ENCODE measurements at places on chromosomes 4 and X.

GRCh38 chrX:133495464-133496391, 80.4 kb upstream of the GPC4 start:
- DNase-seq: no peak

DNA sequence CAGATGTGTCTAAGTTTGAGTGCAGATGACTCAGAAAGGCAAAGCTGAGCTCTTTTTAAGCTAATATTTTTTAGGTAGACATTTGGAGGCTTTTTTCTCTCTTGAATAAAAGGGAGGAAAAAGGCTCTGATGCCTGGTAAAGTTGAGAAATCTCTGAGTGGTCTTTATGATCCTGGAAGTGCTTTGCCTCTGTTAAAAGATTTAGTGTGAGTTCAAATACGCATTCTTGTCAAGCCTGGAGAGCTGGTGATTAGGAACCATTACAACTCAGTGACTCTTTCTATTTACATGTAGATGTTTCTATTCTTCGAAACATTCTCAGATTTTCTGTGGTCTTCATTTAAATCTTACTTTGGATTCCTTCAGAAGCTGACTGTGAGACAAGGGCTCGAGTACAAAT, 143.4 kb upstream of the MED14 start:
- DNase-seq: no peak

- DNase-seq: no peak
Observed at GRCh38 chr4:143241892-143242291, 57.2 kb downstream of the USP38 start.

- DNase-seq: no peak
Observed at GRCh38 chr4:135724421-135724820, 1522.8 kb upstream of the PABPC4L start.

- no peak for DNase-seq
Observed at GRCh38 chr4:153261461-153261860, 57.2 kb downstream of the TRIM2 start.

- no peak for DNase-seq
Observed at GRCh38 chr4:152581536-152582160, 45.8 kb upstream of the FBXW7 start.

DNA sequence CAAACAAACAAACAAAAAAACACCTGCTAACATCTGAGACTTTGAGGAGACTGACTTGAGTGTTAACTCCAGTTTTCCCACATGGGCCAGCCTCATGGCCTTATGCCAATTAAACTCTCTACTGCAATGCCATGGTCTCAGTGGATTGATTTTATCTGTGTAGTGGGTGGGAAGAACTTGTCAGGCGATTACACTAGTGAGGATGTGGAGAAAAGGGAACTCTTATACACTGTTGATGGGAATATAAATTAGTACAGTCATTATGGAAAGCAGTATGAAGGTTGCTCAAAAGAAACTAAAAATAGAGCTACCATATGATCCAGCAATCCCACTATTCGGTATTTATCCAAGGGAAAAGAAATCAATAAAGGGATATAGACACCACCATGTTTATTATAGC, 12.8 kb upstream of the XIAP start:
- DNase-seq: no peak

DNA sequence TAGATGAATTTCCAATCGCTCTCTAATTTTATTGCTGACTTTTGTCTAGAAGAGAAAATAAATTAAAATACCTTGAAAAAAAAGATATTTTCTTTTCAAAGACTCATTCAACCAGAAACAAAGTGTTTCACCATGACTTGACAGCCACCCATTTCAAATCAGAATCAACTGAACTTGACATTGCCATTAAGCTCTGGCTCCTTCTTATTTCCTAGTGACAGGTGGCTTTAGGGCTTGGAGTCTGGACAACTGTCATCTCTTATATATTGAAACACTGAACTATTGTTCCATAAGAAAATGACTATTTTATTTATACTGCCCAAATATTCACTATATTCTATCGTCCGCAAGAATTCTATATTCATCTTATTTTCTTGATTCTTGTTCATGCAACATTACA, 229.2 kb downstream of the SLC39A8 start:
- DNase-seq: no peak
